ENCODE measurements at places on chromosomes 13 and 19.

- no peak for DNase-seq
Observed at GRCh38 chr19:46366620-46367292, 19.9 kb downstream of the PPP5C start.

- DNase-seq, result no peak
Observed at GRCh38 chr19:10701955-10702525, 801 bp downstream of the QTRT1 start.

DNA sequence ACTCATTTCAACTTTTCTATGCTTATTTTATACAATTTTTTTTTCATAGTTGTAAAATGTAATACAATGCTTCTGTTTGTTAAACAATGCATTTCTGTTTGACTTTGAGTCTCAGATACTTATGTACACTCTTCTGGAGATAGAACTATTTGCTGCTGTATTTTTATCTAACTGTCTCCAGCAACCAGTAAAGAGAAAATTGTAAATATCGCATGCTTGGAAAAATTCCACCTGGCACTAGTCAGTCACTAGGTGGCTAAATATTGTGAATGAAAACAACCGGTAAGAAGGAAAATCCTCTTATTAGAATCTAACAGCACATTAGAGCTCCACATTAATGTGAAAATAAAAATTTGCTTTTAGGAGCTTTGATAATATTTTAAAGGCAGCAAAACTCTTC is 876.5 kb downstream of the PCDH9 start:
- DNase-seq, result no peak

- DNase-seq, result no peak
Observed at GRCh38 chr13:103703246-103703645, 637.0 kb upstream of the SLC10A2 start.

DNA sequence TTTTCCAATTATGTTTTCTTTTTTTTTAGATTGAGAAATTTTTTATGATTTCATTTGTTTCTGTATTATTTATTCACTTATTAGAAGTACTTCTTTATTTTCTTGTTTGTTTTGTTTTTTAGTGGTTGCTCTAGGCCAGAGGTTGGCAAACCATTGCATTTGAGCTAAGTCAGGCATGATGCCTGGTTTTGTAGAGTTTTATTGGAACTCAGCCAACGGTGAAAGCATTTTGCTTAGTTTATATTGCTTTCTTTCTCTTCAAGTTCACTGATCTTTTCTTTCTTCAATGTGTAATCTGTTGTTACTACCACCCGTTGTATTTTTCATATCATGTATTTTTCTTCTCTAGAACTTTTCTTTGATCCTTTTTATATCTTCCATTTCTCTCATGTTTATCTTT is 19.7 kb downstream of the ZNF567 start:
- DNase-seq, result no peak

DNA sequence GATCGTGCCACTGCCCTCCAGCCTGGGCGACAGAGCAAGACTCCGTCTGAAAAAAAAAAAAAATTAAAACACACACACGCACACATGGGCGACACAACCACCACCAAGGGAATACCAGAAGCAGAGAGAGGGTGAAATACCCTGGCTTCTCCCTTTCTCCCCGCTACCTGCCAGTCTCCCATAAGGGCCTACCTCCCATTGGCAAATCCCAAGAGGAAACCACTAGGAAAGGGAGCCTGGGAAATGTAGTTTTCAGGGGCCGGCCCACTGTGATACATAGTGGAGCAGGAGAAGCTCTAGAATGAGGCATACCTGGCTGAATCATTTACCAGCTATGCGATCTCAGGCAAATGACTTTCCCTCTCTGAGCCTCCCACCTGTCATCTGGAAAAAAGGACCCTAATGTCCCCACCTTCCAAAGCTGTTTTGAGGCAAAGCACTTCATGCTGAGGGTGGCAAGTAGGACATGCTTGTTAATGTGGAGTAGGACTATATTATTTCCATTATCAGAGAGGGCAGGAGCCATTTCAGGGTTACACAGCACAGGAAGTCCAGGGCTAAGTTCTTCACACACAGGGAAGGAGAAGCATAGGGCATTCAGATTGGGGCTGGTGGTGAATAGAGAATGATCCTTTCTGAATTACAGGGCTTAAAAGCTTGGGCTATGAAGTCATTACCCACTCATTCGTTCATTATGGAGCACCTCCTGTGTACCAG is 14.3 kb upstream of the HNRNPUL1 start:
- no peak for DNase-seq

- DNase-seq, result no peak
Observed at GRCh38 chr19:16340092-16340491, 15.5 kb downstream of the KLF2 start.

DNA sequence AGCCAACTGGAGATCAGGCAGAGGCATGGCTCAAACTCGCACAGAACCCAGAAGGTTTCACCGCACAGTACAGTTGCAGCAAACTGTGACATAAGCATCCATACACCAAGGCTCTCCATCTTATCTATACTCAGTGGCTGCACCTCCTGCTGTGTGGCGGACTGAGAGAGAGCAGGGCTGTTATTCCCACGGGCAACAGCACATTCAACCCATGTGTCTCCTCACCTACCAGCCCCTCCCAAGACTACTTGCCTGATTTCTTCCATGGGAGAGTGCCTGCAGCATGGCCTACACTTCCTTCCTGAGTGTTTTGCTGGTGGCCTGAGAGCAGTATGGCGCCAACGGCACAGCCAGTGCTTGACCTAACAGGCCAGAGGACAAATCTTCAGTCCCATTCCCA is 1606.6 kb downstream of the SLITRK1 start:
- DNase-seq, result no peak

- DNase-seq, result no peak
Observed at GRCh38 chr13:81929988-81930387, 1589.1 kb upstream of the SPRY2 start.

- no peak for DNase-seq
Observed at GRCh38 chr19:33691030-33691427, 69.3 kb downstream of the CHST8 start.

DNA sequence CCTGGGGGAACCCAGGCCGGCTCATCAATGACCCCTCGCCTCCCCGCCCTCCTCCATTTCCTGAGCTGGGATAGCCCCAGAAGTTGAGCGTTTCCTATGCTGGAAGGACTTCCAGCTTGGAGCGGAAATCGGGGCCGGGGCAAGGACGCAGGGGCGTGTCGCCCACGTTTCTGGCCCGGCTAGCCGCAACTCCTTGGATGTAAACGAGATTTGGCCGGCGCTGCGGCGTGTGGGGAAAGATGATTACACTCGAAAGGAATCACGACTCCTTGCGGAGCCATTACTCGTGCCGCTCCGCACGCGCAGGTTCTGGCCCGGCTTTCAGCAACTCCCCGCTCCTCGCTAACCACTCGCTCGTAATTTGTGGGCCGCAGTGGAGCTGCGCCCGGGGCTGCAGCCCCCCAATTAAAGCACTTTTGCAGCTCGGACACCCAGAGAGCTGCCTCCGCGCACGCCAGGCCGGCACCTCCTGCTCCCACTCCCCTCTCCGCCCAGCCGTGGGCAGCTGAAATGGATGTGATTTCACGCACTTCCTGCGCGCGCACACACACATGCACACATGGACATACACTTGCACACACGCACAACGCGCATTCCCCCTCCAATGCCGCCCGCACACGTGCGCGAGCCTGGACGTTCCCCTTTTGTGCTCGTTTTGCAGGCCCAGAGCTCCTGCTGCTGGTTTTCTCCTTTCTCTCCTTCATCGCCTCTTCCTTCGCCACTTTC is 15.7 kb downstream of the ZIC5 start:
- no peak for DNase-seq

DNA sequence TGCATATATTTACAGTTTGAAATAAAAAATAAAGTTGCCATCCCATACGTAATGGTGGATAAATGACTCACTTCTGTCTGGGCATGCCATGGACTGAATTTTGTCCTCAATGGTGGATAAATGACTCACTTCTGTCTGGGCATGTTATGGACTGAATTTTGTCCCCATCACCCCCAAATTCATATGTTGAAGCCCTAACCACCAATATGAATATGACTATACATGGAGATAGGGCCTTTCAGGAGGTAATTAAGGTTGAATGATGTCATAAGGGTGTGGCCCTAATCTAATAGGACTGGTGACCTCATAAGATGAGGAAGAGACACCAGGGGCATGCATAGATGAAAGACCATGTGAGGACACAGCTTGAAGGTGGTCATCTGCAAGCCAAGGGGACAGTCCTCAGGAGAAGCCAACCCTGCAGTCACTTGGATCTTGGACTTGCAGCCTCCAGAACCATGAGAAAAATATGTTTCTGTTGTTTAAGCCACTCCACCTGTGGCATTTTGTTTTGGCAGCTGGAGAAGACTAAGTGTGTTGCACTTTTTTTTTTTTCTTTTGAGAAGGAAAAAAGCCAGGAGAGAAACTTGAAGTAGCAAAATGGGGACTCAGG is 41.8 kb downstream of the RFC3 start:
- no peak for DNase-seq

DNA sequence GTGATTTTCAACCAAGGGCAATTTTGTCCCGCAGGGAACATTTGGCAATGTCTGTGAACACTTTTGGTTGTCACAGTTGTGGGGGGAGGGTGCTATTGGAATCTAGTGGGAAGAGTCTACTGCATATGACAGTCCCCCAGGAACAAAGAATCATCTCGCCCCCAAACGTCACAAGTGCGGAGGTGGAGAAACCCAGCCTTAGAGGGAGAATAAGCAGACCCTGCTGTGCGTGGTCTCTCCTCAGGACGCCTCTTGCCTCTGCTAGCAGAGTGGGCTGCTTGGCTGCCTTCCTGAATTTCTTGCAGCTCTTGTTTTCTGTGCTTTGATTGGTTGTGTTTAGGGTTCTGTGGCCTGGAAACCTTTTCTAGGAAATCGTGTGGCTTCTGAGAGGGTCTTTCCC is 42.5 kb downstream of the NFIX start:
- DNase-seq, result no peak

DNA sequence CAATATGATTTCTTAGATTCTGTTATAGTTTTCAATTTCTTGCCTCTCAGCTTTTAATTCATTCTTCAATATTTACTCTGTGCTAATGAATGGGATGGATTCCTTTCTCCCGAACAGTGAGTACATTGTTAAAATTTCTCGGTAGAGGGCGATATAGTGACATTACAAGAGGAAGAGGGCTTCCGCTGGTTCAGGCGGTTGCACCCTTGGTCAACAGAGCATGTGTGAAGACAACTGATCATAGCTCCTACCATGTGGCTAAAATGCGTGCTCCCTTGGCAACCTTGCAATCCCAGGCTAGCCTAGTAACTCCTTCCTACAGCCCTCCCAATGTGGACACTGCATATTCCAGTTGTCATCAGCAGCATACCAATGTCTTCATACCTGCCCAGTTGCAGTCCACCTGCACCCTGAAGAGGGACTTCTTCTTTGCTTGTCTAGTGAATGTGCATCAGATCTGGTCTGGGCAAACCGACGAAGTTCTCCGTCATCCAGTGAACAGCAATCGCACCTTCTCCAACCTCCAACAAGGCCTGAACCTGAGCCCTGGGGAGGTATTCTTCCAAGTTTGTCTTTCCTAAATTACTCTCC is 653.0 kb upstream of the GPC6 start:
- no peak for DNase-seq

- no peak for DNase-seq
Observed at GRCh38 chr13:43227721-43228120, 204.3 kb downstream of the DNAJC15 start.

GRCh38 chr19:42292042-42292960 is 9.6 kb upstream of the PRR19 start:
- DNase-seq, result no peak

- no peak for DNase-seq
Observed at GRCh38 chr19:5697022-5697889, 7.2 kb downstream of the RPL36 start.

DNA sequence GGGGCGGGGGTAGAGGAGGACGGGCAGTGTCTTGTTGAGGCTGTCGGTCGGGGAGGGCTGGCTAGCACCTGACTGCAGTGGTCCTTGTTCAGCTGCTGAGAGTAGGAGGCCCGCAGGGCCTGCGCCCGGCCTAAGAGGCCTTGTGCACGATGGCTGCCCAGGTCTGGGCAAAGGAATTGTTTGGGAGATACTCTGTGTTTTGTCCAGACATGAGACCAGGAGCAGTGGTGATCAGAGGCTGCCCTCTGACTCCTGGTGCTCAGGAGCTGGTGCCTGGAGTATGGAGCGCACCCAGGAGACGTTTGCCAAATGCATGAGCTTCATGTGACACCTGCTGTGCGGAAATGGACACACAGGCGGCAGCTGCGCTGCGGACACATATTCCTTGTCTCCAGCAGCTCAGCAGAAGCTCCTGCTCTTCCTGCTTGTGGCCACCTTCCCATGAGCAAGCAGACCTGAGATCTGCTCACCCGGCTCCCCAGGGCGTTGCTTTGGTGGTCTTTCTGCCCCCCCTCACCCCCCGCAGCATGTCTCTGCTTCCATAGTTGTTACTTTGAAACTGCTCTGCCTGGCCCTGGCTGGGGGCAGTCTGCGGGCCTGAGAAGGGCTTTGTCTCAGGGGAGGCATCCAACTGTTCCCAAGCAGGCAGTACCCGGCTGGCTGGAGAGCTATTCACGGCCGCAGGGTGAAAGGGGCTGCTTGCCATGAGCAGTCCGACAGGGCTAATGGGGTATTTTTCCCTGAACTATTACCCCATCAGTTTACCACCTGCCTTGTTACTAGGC is 163.9 kb downstream of the TEX29 start:
- no peak for DNase-seq

DNA sequence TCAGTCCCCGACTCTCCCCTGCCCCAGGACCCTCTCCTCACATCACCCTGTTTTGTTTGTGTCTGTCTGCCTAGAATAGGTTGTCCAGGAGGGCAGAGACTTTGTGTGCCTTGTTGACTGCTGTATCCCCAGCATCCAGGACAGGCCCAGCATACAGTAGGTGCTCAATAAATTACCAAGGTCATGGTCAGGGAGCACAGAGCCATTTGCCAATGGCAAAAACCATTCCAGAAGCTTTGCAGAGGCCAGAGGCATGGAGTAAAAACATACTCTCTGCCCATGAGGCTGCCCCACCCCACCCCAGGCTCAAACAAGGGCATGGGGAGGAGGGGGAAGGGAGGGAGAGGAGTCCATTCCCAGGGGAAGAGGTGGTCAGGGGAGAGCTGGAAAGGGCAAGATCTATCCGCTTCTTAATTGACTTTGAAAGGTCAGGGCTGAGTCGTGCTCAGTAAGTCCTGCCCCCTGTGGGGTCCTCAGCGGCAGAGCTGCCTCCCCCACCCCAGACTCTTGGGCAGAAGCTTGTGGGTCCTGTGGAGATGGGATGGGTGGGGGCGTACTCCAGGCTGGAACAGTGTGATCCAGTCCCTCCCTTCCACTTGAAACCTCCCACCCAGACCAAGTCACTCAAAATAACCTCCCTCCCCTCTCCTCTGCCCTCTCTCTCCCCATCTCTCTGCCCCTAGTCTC is 4.4 kb downstream of the GPR4 start:
- no peak for DNase-seq

DNA sequence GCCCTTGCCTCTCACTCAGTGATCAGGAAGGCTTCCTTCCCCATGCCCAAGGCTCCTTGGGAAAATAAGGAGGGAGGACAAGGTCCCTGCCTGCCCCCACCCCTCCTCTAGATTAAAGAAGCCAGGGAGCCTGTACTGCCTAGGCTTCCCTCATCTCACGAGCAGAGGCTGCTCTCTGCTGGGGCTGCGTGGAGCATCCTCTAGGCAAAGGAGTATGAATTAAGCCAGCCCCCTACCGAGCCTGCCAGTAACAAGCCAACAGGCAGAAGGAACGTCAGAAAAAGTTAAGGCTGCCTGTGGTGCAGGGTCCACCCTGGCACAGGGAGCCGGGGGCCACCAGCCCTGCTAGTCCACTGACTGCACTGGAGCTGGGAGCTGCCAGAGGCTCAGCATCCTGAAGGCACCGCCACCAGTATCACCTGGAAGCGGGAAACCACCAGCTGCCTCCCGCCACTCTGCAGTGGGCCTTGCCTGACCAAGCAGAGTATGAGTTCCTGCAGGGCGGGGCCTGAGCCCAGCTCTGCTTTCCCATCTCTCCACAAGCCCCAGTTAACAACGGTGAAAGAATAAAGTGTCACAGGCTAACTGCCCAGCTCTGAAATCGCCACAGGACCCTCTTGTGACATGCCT is 6.8 kb downstream of the NAPA start:
- no peak for DNase-seq

All from T-helper 9 cell (primary cell).